ENCODE measurements at places on chromosomes 6 and 20.
A peak's percentile ranks its signal among the peaks of the same experiment; 100 is the strongest.

DNA sequence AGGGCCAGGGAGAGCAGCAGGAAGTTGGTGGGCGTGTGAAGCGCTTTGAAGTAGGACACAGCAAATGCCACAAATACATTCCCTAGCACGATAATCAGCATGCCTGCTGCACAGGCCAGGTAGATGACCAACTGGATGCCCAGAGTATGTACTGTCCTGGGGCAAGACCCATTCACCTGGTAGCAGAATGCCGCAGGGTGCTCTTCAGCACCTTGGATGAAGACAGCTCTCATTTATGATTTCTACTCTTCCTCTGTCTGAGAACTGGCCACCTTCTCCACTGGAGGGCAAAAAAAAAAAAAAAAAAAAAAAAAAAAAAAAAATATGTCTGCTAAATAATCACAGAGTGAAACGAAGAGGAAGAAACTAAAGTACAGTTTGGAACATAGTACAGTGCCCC is at the start of gene TAAR5:
Gene TAAR5 (minus strand): TSS at position 288 of the 400 bp plus-strand sequence. CDS start 55 bp downstream, at position 233.
- DNase-seq = no peak

- DNase-seq = no peak
Observed at GRCh38 chr6:169169941-169170582, 83.6 kb downstream of the THBS2 start.

DNA sequence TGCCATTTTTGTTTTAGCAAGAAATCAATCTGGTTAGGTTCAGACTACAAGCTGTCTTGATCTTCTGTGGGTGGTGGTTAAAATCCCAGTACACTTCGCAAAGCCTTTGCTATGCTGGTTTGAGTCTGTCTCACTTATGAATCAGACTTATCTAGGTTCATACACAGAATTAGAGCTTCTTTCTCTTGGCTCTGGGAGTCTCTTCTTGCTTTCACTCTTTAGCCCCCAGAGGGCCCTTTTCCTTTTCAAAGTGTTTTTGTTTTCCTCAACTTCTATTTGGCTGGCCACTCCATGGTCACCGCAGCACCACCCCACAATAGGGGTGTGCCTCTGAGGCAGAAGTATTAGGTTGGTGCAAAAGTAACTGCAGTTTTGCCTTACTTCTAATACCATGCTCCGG is 21.3 kb downstream of the ECI2 start:
- no peak for DNase-seq

- no peak for DNase-seq
Observed at GRCh38 chr6:72261554-72261953, 360.3 kb upstream of the KCNQ5 start.

DNA sequence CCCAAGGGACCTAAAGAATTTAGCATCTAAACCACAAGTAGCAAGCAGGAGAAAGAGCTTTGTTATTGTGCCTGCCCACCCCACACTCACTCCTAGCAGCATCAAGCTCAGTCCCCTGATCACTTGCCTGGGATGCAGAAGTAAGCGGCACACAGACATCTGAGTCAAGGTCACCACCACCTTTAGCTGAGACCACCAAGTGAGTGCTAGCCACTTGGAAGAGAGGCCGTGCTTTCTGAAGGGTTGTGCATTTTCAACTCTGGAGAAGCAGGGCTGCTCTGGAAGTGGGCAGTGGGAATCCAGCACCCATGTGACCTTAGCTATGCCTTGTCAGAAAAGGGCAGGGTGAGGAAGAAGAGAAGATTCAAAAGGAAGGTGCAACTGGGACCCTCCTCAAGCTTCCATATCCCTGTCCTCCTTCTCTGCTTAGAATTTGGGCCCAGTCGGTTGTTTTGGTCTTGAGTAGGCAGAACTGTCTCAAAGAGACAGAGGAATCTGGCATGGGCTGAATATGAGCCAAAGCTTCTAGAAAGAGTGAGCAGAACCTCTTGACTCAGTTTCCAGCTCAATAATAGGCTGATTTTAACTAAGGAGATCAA is 6.2 kb downstream of the NR2E1 start:
- no peak for DNase-seq

GRCh38 chr6:17165383-17165782 is 63.5 kb downstream of the STMND1 start:
- DNase-seq = no peak

GRCh38 chr6:54204921-54205591 is 93.8 kb downstream of the MLIP start:
- DNase-seq = no peak

DNA sequence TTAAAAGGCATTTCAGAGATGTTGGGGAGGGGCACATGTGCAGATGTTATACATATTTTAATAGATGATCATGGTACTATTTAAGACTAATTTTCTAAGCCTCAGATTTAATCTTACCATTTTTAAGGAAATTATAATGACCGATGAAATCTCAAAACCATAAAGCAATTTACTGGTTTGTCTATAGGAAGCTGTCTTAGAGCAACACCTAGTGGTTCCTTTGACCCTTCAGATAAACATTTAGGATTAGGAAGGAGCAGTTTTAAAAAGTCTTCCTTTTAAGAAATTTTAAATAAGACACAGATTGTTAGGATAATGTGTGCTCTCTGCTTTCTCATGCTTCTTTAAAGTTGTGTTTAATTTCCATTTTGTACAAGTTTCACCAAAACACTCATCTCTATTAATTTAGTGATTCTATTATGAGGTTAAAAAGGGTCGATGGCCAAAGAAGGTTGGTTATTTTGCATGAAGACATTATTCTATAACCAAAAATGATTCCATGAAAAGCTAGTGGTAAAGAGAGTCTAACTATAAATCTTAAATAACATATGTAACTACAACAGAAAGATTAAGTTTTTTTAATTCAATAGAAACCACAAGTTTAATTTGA is 376.4 kb downstream of the HACE1 start:
- DNase-seq = peak; percentile 31

DNA sequence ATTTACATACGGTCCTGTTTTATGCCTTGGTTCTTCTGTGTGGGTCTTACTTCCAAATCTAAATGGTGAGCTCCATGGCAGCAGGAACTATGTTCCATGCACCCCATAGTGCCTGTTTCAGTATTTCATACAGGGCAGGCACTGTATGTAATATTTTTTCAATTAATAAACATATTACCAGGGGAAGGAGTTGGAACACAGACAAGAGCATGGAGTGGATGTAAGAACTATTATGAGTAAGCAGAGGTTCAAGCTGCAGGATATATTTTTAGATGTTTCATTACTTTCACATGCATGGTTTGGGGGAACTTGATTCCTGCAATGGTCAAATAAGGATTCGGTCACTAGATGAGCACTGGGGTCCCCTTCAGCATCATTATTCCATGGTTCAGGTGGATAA is 108.3 kb downstream of the KIF13A start:
- DNase-seq = no peak

GRCh38 chr6:168201383-168201782 is 118.2 kb downstream of the DACT2 start:
- DNase-seq = no peak

DNA sequence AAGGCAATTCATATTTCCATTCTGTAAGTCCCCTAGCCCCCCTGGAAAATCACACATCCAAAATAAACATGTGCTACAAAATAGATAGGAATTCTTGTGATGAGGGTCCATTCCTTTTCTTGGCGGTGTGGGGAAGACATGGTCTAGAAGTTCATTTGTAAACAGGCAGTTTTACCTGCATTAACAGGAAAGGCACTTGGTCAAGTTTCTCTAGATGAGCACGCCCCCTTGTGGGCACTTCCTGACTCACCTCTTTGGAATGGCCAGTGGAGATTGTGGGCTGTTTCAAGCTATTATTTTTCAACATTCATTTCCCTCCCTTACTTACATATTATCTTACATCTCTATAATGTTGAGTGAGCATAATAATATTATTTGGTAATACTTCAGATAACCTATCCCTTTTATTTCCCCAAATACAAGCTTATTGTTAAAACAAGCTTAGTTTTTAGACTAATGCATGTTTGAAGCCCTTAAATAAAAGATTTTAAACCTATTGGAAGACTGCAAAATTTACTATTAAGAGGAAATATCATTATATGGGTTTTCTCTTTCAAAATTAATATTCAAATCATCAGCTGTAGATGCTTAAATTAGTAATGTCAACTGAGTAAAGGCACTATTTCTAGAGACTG is 92.1 kb downstream of the TASP1 start:
- peak; percentile 68 for DNase-seq

GRCh38 chr20:15111654-15112053 is 774.2 kb upstream of the FLRT3 start:
- DNase-seq = no peak

- DNase-seq = no peak
Observed at GRCh38 chr20:58374906-58375758, 13.9 kb upstream of the VAPB start.

GRCh38 chr6:120994573-120994967 is 339.7 kb downstream of the TBC1D32 start:
- DNase-seq = no peak

GRCh38 chr20:51276296-51276695 is 253.4 kb upstream of the KCNG1 start:
- DNase-seq = no peak

GRCh38 chr6:39984051-39984450 is 49.8 kb upstream of the MOCS1 start:
- DNase-seq = no peak

GRCh38 chr6:109096208-109096607 is 901 bp downstream of the CEP57L1 start:
- DNase-seq = no peak
